DMS79 treated with DMSO at 0.1 percent for 48 hours (cell line): ENCODE measurements at places on chromosomes 4 and X.

DNA sequence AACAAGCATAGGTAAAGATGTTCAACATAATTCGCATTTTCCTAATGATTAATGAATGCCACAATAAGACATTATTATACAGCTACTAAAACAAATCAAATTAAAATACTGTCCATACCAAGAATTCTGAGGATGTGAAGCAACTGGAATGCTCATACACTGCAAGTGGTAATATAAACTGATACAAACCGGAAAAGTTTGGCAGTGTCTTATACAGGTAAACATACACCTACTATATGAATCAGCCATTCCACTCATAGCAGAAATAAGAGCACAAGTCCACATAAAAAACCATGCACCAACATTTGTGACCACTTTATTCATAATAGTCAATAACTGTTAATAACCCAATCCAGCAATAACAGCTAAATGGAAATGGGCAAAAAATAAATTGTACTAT is 79.3 kb downstream of the FBXW7 start:
- no peak for DNase-seq

- DNase-seq: peak; percentile 3
Measured at GRCh38 chr4:118888666-118889311, at the start of gene SYNPO2. Gene SYNPO2 (plus strand): TSS chr4:118888854. CDS start chr4:118889037, 183 bp downstream.

- no peak for DNase-seq
Measured at GRCh38 chr4:25575611-25576010, 80.0 kb upstream of the SLC34A2 start.

- DNase-seq: no peak
Measured at GRCh38 chrX:1391370-1391706, 575 bp downstream of the SLC25A6 start.

DNA sequence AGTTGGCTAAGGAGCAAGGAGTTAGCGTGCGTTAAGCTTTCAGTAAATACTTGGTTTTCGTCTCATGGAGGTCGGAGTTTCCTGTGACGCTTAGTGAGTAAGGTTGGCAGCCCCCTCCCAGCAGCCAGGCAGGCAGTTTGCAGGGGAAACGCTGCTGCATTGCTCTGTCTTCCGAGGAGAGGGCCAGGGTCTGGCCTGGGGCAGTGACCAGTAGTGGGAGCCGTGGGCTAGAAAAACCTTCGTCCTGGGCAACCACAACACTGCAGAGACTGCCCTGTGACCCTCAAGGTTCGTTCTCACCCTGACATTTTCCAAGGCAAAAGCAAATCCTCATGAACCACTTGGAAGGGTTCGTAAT is 432 bp downstream of the TMEM175 start:
- DNase-seq: no peak

DNA sequence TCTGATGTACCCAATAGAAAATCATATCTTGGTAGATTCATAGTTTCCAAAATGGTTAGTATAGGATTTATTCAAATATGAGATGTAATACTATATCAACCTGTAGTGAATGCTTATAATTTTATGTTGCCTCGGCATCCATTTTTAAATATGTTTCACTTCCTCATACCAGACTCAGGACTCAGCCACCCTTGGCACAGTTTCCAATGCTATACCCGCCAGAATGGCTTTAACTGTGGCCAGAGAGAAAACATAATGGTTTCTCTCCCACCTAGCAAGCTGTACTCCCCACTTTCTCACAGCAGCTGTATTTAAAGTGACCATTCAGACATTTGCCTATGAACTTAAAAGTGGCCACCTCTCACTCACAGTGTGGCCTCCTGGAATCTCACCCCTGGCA is 466.6 kb upstream of the PABPC4L start:
- no peak for DNase-seq

- no peak for DNase-seq
Measured at GRCh38 chr4:190017357-190018200, 9.5 kb downstream of the FRG2 start.

DNA sequence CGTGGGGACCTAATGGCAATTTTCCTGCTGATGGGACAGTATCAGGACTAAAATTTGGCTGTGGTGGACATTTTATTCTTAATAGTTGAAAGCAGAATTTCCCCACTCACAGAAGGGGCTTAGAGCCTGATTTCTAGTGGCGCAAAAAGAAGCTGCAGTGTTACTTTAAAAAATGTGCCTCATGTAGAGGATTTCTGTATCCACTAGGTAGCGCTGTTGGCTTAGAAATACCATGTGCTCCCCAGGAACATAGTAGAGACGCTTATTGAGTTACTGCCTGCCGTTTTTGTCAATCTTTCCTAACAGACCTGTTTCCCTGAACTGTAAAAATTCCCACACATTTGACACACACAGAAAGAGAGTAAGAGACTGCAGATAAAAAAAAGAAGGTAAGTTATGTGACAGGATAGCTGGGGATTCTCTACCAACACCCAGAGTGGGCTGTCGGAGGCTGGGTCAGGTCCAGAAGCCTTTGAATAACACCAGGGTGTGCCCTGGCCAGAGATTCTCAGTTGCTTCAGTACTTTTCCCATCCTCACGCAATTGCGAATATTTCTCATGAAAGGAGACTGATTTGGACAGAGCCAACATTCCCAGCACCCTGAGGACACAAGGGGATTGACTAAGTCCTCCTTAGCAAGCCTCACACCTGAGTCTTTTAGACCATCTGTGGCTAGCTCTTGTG is 88.4 kb downstream of the ZXDA start:
- peak; percentile 34 for DNase-seq

GRCh38 chr4:113881256-113881655 is 98.2 kb downstream of the ARSJ start:
- DNase-seq: no peak

DNA sequence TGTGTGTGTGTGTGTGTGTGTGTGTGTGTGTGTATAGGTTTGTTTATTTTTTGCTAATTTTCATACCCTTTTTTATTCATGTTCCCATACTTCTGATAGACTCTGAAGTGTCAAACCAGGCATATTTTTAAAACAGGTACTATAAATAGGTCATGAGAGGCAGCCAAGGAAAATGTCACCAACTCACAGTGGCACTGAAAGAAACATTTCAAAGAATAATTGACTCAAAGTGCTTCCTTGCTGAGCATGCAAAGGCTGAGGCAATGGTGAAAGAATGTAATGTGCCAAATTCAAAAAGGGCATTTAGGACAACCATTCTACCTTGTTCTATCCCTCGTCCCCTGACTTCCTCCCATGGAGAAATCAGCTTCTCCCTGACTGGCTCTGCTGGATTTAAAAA is 95.5 kb downstream of the EIF4E start:
- DNase-seq: no peak
